Activated CD4-positive, alpha-beta T cell treated with anti-CD3 and anti-CD28 coated beads, Interleukin-2, amount 10 ng/mL, durations not matched to agents 7 days and 5 days (primary cell): ENCODE measurements at places on chromosomes 4 and X.
A peak's percentile ranks its signal among the peaks of the same experiment; 100 is the strongest.

DNA sequence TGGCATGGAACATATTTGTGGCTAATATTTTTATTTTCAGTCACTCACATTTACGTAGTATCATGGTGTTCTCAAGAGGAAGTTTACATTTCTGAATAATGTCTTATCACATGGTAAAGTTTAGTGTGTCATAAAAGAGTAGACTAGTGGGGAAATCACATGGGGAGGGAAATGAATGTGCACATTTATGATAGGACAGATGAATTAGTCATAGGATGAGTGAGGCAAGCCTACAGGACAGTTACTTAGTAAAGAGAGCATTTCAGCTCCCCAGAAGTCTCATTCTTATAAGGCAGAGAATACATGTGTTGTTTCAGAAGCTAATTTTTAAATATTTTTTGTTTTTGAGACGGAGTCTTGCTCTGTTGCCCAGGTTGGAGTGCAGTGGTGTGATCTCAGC lies 6.2 kb downstream of the GK start:
- peaks cover 45% of the 10 kb centered on the region for H3K4me1 ChIP-seq
- H3K27ac ChIP-seq, result peak overlapping the region; percentile 74
- H3K27me3 ChIP-seq, result no peaks in the 10 kb centered on the region
- H3K4me3 ChIP-seq, result no peak overlapping the region
- no peak for DNase-seq

DNA sequence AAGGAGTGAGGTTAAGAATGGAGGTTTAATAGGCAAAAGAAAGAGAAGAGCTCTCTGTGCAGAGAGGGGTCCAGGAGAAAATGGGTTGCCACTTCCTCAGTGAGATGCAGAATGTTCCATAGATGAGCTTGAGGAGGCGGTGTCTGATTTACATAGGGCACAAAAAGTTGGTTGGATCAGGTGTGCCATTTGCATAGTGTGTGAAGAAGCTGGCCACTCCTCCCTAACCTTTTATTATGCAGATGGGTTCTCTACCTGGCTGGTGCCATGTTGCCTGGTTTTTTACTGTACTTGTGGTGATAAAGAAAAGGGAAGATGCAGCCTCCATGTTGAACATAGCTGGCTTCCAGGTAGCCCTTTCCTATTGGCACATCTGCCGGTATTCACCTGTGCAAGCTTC lies 27.3 kb downstream of the SUPT20HL1 start:
- H3K36me3 ChIP-seq, result no peaks in the 10 kb centered on the region
- no peak overlapping the region for H3K27ac ChIP-seq
- H3K4me3 ChIP-seq, result no peak overlapping the region
- H3K4me1 ChIP-seq, result no peaks in the 10 kb centered on the region
- no peak for DNase-seq

- H3K27ac ChIP-seq, result no peak overlapping the region
- no peaks in the 10 kb centered on the region for H3K27me3 ChIP-seq
- no peak overlapping the region for H3K4me3 ChIP-seq
- H3K4me1 ChIP-seq, result no peaks in the 10 kb centered on the region
- no peaks in the 10 kb centered on the region for H3K36me3 ChIP-seq
These were observed 157.5 kb upstream of the ITM2A start for GRCh38 chrX:79524642-79525041.

GRCh38 chr4:105461221-105461620 lies 12.6 kb downstream of the PPA2 start:
- H3K4me3 ChIP-seq, result no peak overlapping the region
- H3K27me3 ChIP-seq, result no peaks in the 10 kb centered on the region
- peaks cover 45% of the 10 kb centered on the region for H3K36me3 ChIP-seq

DNA sequence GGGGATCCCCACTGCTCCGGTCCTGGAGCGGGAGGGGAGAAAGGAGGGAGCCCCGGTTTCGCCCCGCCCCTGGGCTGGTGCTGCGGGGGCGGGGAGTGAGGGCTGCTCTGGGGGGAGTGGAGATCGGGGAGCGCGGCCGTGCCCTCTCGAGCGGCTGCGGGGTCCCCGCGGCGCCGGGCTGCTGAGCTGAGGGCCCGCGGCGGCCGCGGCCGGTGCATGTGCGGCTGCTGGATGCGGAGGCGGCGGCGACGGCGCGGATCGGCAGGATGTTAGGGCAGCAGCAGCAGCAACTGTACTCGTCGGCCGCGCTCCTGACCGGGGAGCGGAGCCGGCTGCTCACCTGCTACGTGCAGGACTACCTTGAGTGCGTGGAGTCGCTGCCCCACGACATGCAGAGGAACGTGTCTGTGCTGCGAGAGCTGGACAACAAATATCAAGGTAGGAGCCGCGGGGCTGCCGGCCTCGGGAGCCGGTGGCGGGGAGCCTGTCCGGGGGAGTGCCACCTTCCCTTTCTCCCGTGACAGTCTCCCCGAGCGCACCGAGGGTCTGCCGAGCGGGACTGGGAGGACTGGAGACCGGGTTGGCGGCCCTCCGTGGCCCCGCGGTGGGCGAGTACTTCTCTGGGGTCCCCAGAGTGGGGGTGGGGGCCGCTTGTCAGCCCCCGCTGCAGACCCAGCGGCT lies at the start of gene ING2:
ING2 (plus strand) TSS at position 129 of the 681 bp plus-strand sequence; CDS start at position 267, 138 bp downstream.
- H3K27me3 ChIP-seq, result no peaks in the 10 kb centered on the region
- H3K4me1 ChIP-seq, result peaks cover 45% of the 10 kb centered on the region
- H3K27ac ChIP-seq, result peak within 1 kb of the TSS; percentile 97
- H3K36me3 ChIP-seq, result peaks cover 1% of the 10 kb centered on the region

DNA sequence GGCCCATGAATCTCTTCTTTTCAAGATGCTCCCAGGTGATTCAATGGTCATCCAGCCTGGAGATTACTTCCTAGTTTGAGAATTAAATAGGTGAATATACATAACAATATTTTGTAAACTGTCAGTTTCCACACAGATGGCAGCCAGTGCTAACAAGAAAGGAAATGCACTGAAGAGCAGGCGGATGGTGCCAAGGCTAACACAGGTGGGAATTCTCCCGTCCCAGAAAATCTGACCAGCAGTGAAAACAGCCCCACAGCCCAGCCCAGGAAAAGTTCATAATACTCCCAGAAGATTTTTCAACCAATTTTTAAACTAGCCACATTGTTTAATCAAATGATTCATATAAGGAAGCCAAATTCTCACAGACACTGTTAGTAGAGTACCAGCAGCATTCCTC lies 387.2 kb upstream of the GATB start:
- H3K4me3 ChIP-seq, result no peak overlapping the region
- H3K27ac ChIP-seq, result no peak overlapping the region
- peaks cover 2% of the 10 kb centered on the region for H3K27me3 ChIP-seq
- no peaks in the 10 kb centered on the region for H3K4me1 ChIP-seq
- no peak for DNase-seq
- peaks cover 20% of the 10 kb centered on the region for H3K36me3 ChIP-seq

DNA sequence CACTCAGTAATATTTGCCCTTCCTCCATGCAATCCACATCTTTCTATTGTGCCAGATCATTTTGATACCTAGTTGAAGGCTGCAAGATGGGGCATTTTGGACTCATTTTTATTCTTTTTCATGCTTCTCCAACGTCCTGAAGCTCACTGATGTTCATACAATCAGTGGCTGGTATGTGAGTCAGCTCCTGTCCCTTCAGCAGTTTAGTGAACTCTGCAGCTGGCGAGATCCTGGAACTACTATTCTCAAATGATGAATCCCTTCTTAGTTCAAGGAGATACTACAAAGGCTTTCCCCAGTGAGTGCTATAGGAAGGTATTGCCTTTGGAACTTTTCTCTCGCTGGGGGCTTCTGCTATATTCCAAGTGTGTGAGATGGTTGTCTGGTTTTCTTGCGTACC lies 9.6 kb upstream of the CCDC149 start:
- no peak overlapping the region for H3K27ac ChIP-seq
- no peak overlapping the region for H3K4me3 ChIP-seq
- DNase-seq, result no peak
- H3K4me1 ChIP-seq, result no peaks in the 10 kb centered on the region
- no peaks in the 10 kb centered on the region for H3K36me3 ChIP-seq

DNA sequence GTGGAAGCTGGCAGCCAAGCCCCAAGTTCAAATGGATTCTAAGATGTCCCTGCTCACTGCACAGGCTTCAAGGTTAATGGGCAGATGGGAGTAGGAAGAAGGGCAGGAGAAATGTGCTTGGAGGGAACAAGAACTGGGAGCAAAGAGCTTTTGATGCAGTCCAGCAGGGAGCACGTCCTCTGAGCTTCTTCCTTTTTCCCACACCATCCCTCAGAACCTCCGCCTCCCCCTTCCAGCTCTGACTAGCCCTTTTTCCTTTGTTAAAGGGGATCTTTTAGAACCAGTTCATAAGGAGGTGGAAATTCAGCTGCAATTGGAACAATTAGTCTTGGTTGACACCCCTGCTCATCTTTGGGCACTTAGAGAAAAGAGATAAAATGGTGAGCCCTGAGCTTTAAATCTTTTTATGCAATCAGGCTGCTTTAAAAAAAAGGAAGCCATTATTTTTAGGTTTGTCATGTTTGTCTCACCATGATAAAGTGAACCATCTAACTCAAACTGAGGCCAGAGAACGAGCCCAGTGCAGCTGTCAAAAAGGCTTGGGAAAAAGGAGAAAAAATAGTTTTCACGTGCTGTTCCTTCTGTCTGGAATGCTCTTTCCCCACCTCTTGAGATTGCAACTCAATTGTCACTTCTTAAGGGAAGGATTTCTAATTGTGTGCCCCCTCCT lies 135.8 kb upstream of the IL1RAPL2 start:
- H3K27ac ChIP-seq, result no peak overlapping the region
- no peaks in the 10 kb centered on the region for H3K4me1 ChIP-seq
- H3K36me3 ChIP-seq, result no peaks in the 10 kb centered on the region
- DNase-seq, result no peak
- H3K4me3 ChIP-seq, result no peak overlapping the region

DNA sequence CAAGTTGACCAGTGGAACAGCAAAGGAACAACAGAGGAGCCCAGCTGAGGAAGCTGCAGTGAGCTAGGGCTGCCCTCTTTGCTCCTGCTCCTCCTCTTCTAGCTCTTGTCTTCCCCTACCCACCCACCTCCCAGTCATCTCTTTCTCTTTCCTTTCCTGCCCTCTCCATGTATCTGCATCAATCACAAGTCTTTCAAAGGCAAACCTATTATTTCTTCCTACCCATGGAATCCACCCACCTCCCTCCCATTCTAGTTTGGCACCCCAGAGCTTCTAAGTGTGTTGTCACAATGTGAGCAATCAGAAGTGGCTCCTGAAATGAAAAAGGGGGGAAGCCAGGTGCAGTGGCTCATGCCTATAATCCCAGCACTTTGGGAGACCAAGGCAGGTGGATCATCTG lies 69.3 kb downstream of the TSC22D3 start:
- H3K4me3 ChIP-seq, result no peak overlapping the region
- H3K36me3 ChIP-seq, result peaks cover 2% of the 10 kb centered on the region
- no peaks in the 10 kb centered on the region for H3K27me3 ChIP-seq
- no peak overlapping the region for H3K27ac ChIP-seq
